ENCODE measurements at places on chromosomes 6 and 20. TPM values are rescaled to one million over a fixed set of nuclear protein-coding genes. Genes with fewer than 3 reads are reported as not detected.

DNA sequence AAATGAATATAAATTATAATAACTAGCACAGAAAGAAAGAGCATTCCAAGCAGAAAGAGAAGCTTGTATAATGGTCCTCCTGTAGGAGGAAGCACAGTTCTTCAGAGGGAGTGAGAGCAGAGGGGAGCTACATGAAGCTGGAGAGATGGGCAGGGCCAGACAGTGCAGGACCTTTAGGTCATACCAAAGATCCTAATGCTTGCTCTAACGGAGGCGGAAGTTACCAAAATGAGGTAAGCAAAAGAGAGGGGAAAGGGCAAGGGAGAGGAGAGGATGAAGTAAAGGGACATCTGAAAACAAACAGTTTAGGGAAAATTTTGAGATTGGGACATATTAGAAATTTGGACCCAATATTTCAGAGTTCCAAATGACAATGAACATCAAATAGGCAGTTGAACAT, 50.2 kb downstream of the HBS1L start:
- DNase-seq: no peak

TNNC2 gene
- total RNA-seq: not detected

DNAH8 gene
- not detected for total RNA-seq

GRM4 gene
- total RNA-seq: not detected

NHSL1 gene
- total RNA-seq: 13.9 TPM

C6orf15 gene
- not detected for total RNA-seq

- no peak for DNase-seq
Measured at GRCh38 chr20:52799130-52799529, 173.0 kb upstream of the TSHZ2 start.

ZNF318 gene
- total RNA-seq: 12.2 TPM

HLA-DMB gene
- total RNA-seq: not detected
